ENCODE measurements at places on chromosomes 16 and 17.

DNA sequence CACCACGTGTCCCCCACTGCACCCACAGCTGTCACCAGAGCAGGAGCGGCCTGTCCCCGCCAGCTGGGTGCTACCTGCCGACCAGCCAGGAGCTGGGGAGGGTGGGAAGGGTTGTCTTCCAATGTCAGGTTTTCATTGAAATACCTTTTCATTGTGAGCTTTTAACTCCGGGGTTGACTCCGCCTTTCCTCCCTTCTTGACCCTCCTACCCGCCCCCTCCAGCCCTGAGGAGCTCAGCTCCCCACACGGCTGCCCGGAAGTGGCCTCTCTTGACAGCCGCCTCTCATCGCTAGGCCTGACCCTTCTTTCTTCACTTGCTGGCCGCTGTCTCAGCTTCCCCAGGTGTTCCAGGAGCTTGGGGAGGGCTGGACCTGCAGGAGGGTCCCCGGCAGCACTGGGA, 21.2 kb upstream of the GNG13 start:
- no peak for DNase-seq

DNA sequence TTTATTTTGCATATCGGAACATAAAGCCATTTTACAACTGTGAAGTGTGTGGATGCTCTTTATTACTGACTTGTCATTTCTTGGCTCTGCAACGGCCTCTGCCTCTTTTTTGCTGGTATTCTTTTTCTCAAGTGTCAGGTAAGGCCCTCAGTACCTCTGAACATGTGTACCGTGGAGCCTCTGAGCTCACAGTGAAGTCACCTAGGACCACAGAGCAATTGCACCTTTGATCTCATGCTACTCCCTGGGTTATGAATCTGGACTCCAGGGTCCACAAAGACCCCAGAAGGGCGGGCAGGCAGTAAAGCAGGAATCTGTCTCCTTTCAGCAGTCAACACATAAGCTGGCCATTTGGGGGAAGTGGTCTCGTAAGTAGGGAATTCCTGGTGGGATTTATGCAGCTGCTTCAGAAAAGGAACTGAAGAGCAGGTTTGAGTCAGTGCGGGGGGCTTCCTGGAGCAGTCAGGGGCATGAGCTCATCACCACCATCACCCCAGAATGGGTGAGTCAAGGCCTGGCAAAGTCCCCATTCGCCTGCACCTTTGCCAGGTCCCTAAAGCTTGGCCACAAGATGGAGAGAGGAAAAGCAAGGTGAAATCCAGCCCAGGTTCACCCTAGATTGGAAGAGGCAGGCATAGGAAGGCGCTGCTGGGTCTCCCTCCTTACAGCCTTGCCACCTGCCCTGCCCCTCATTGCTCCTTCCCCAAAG, 33.0 kb downstream of the TBX4 start:
- DNase-seq, result peak; percentile 2

DNA sequence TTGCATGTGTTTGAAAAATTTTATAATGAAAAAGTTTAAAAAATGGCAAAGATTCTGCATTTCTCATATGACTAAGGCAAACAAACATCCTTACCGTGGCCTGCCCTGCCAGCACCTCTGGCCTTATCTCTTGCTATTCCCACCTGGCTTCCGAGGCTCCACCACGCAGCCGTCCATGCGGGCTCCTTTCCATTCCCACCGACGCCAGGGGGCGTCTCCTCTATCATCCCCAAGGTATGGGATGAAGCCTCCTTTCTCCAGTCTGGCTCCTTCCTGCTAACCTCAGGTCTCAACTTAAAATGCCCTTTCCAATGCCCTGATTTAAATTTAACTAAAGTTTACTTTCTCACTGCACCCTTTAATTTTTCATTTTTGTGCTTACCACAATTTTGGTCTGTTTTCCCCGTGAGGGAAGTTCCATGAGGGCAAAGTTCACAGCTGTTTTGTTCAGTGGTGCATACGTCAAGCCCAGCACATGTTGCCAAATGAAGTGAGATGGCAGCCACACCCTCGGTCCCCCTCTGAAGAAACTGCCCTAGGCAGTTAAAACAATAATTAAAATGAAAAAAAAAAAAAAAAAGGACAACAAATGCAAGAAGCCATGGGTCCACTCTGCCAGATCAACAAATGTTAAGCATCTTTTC, 13.3 kb upstream of the SDK2 start:
- peak; percentile 52 for DNase-seq

DNA sequence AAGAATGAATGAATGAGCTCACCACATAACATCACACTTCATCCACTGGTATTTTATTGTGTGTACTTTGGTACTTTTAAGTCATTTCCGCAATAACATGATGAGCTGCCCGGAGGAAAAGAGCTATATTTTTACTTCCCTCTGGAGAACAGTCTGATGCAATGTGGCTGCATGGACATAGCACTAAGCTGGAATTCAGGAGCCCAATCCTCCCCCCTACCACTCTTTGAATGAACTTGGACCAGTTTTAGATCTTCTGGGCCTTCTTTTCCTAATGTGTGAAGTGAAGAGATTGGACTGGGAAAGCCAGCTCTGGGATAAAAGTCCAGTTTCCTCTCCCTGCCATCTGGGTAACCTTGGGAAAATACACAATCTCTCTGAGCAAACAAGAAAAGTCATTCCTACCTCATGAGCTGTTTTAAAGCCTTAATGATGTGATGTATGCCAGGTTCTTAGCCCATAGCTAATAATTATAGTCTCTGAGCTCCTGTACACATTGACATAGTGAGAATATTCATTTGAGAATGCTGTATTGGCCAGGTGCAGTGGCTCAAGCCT, 79.3 kb downstream of the ABCC12 start:
- no peak for DNase-seq

DNA sequence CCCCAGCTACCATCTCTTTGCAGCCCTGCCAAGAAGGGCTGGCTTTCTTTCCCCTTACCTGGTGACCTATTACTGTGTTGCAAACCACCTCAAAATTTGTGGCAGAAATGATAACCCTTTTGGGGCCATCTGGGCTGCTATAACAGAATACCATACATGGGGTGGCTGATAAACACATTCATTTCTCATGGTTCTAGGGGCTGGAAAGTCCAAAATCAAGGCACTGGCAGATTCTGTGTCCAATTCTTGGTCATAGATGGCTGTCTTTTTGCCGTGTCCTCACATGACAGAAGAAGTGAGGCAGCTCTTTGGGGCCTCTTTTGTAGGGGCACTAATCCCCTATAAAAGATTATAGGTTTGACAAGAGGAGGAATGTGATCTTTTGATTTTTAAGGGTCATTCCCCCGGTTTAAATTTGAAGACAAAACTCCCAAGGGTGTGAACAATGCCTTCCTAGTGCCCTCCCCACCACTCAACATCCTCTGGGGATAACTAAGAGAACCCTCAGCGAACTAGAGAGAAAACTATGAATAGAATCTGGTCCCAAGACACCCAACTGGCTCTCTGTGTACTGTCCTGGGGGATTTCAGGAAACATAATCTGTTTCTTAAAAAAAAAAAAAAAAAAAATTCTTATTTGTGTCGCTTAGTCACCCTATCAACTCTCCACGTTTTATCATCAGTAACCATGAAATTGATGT, 1.7 kb upstream of the METTL22 start:
- no peak for DNase-seq

DNA sequence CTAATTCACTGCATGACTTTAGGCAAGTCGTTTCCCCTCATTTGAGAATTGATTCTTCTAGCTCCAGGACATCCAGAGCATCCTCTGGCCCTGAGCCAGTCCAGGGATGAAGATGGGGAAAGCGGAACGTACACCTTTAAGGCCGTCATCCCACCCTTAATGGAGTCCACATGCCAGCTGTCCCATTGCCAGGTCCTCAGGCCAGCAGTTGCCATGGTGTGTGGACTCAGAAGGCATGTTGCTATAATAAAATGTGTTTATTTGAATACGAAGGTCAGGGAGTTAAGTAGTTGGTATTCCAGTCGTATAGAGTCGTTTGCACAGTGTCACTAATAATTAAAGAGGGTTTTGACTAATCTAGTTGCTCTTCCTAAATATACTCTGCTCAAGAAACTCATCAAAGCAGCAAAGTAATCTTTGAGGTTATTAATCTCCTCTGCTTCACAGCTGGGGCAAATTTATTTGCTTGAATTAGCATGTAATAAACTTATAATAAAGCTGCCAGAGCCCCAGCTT, 30.4 kb downstream of the CCDC182 start:
- DNase-seq, result peak; percentile 44

DNA sequence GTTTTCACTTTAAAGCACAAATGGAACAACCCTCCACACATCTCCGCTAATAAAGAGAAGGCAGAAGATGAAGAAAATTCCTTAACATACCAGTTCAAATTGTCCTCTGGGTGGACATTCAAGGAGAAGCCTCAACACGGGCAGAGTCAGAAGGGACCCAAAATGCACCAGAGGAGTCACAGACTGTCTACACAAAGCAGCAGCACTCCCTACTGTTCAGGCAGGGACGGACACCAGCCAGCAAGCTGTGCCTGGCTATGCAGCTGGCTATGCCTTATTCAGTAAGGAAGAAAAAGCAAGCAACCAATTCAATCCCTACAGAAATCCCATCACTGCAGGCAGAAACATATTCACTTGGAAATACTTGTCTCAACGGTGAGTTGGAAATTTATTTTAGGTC, 8.1 kb downstream of the DNAJC7 start:
- DNase-seq, result no peak

DNA sequence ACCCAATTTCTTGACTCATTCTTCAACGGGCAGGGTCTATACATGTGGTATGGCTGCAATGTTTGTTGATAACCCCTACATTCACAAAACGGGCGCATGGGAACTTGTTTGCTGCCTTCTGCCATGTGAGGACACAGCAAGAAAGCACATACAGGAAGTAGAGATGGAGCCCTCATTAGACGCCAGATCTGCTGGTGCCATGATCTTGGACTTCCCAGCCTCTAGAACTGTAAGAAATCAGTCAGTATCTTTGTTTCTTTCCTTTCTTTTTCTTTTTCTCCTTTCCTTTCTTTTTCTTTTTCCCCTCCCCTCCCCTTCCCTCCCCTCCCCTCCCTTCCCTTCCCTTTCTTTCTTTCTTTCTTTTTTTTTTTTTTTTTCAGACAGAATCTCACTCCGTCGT, 165.2 kb downstream of the WWOX start:
- DNase-seq, result no peak

- DNase-seq, result no peak
These were observed 410.7 kb downstream of the TMEM114 start for GRCh38 chr16:8179615-8180014.

DNA sequence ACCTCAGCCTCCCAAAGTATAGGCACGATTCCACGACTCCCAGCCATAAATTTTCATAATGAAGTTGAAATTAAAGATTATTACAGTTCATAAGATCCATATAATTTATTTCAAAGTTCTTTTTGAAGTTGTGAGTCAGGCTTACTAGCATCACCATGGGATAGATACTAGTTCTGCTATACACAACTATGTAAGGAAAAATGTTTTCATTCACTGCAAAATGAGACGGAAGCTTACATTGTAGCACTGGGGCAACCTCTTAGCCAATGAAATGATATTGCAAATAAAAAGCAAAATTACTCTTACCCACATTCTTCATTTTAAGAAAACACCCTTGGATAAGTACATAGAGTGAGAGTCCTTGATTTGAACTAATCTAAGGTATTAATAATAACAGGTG, 18.8 kb upstream of the MARCHF10 start:
- no peak for DNase-seq

DNA sequence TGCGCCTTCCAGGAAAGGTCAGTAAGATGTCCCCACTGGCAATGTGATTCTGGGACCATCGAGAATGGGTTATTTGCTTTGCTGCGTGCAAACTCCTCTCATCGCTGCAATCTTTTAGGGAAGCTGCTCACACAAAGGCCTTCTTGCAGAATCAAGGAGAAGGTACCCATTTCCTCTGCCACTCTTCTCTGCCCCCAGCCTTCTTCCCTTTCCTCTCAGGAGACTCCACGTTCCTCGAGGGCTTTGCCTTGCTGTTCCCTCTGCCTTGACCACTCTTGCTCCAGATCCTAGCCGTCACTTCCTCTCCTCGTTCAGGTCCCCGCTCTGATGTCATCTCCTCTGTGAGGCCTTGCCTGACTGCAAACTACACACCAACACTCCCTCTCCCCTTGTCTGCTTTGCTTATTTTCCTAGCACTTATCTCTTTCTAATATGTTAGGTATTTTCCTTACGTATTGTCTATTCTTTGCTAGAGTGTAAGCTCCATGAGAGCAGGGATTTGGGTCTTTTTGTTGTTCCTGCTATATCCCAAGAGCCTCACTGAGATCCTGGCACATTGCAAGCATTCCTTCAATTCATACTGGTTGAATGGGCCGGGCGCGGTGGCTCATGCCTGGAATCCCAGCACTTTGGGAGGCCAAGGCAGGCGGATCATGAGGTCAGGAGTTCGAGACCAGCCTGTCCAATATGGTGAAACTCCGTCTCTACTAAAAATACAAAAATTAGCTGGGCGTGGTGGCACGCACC, 5.3 kb upstream of the CRK start:
- DNase-seq, result no peak

- no peak for DNase-seq
These were observed 1.5 kb downstream of the CNP start for GRCh38 chr17:41967921-41968578.

GRCh38 chr16:77290451-77291115, 91.4 kb downstream of the SYCE1L start:
- no peak for DNase-seq

DNA sequence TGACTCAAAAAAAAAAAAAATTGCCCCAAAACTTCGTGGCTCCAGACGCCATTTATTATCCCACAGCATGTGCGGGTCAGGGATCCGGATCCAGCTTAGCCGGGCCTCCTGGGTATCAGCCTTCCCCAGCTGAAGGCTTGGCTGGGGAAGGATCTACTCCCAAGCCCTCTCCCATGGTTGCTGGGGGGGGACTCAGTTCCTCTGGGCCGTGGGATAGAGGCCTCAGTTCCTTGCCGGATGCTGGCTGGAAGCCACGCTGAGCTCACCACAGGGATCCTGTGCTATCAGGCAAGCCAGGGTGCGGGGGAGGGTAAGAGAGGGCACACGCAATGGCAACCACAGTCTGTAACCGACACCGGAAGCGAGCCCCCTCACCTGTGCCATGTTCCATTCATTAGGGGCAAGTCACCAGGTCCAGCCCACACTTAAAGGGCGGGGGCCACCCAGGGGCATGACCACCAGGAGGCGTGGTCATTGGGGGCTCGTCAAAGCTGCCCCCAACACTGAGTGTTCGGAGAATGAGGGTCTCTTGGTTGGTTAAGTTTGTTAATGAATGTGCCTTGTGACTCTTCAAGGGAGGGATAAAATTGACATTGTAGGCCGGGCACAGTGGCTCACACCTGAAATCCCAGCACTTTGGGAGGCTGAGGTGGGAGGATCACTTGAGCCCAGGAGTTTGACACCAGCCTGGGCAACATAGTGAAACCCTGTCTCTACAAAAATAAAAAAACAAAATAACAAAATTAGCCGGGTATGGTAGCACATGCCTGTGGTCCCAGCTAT, 210.0 kb upstream of the GSE1 start:
- DNase-seq, result peak; percentile 75

GRCh38 chr16:48734220-48734619, 124.2 kb upstream of the N4BP1 start:
- no peak for DNase-seq

- peak; percentile 67 for DNase-seq
These were observed 2.7 kb downstream of the CENPX start for GRCh38 chr17:82019690-82020571.

GRCh38 chr16:49886554-49887094, 30.7 kb upstream of the ZNF423 start:
- no peak for DNase-seq

- DNase-seq, result peak; percentile 89
These were observed 65.2 kb upstream of the TOB1 start for GRCh38 chr17:50931144-50931908.

GRCh38 chr16:68414581-68414980, 33.7 kb downstream of the SMPD3 start:
- no peak for DNase-seq
